ENCODE measurements at places on chromosomes 4 and X.

- DNase-seq, result no peak
Observed at GRCh38 chrX:75547783-75548182, 24.9 kb upstream of the ZDHHC15 start.

DNA sequence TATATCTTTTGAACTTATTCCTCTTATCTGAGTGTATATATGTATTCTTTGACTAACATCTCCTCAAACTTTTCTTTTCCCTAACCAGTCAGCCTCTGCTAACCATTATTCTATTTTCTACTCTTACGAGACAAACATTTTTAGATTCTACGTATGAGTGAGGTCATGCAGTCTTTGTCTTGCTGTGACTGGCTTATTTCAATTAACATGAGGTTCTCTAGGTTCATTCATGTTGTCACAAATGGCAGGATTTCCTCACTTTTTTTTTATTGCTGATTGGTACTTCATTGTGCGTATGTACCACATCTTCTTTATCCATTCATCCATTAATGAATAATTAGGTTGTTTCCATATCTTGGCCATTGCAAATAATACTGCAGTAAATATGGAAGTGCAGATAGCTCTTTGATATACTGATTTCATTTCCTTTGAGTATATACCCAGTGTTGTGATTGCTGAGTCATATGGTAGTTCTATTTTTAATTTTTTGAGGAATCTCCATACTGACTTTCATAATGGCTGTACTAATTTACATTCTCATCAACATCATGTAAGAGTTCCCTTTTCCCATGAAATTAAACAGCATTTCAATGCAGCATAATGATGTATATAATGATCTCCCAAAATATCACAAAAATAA lies 80.1 kb downstream of the HS3ST1 start:
- no peak for DNase-seq

GRCh38 chrX:97743014-97743413 lies 859.3 kb downstream of the RPA4 start:
- DNase-seq, result no peak

GRCh38 chrX:72280321-72280845 lies 3.3 kb upstream of the RPS4X start:
- DNase-seq, result no peak

GRCh38 chr4:1973661-1974060 lies 35.1 kb downstream of the NELFA start:
- DNase-seq, result no peak

- DNase-seq, result no peak
Observed at GRCh38 chrX:118550792-118551191, 55.2 kb downstream of the DOCK11 start.

GRCh38 chr4:155011163-155011780 lies 197.2 kb upstream of the NPY2R start:
- DNase-seq, result no peak

DNA sequence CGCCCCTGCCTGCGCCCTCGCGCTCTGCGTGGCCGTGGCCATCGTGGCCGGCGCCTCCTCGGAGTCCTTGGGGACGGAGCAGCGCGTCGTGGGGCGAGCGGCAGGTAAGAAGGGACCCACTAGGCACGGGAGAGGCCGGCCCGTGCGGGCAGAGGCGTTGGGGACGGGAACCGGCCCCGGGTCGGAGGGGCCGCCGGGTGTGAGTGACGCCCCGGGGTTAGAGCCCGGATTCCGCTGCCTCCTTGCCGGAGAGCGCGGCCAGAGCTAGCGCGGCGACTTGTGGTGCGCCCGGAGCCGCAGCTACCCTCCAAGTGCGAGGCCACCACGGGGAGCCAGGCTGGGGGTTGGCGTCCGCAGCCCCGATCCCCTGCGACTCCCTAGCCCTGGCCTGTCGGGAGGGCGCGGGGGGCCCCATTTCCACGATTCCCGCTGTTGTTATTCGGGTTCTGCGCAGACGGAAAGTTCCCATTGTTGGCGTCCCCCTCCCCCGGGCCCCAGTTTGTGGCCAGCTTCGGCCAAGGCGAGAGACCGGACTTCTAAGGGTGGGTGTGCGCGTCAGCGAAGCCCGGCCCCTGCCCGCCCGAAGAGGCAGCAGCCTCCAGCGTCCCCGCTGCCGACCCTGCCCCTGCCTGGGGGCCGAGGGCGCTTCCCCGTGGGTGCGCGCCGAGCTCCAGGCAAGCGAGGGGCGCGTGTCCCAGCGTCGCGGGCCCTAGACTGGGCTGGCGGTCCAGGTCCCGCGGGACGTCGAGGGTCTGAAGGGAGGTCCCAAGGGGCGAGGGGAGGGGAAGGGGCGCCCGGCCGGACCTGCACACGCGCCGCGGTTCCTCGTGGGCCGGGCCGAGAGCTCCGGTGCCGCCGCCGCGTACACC lies 1.1 kb downstream of the FGFR3 start:
- no peak for DNase-seq

DNA sequence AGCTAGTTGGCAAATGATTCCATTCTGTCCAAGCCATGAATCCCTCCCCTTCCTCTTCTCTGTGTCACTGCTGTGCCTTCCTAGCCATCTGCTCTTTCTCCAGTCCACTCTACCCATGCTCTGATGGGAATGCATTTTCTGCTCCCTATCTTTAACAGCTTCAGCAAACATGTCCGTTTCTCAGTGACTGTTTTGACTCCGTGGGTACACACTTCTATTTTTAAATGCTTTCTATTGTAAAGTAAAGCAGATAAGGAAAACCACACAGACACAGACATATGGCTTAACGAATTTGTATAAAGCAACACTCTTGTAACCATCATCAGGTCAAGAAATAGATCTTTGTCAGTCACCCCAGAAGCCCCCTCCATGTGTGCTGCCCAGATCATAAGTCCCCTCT lies 72.4 kb upstream of the KLHL13 start:
- DNase-seq, result no peak

GRCh38 chrX:1537031-1537715 lies at the start of gene P2RY8:
Gene P2RY8, minus strand, starts transcription at chrX:1537185. Its CDS starts 70,627 bp downstream, at chrX:1466558.
- no peak for DNase-seq

GRCh38 chr4:7598939-7599790 lies 164.4 kb upstream of the PSAPL1 start:
- no peak for DNase-seq

DNA sequence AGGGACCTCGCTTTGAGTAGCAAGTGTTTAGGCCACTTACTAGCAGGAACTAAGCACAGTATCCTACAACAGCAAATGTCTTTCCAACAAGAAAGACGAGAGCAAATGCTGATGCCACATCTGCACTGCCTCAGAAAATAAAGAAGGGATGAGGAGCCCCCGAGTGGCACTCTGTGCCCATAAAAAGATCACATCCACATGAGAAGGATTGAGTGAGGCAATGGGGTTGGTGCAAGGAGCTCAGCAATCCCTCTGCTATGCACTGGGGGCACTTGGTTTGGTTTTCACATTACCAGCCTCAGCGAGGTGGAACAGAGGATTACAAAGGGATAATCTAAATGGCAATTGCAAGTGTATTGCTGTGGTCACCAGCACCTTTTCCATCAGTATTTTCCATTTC lies 252.8 kb upstream of the SLC7A11 start:
- DNase-seq, result no peak

DNA sequence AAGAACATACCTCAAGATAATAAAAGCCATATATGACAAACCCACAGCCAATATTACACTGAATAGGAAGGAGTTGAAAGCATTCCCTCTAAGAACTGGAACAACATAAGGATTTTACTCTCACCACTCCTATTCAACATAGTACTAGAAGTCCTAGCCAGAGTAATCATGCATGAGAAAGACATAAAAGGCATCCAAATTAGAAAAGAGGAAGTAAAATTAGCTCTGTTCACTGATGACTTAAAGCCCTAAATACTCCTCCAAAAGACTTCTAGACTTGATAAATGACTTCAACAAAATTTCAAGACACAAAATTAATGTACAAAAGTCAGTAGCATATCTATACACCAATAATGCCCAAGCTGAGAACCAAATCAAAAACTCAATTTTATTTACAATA lies 235.7 kb downstream of the NKX6-1 start:
- DNase-seq, result no peak

DNA sequence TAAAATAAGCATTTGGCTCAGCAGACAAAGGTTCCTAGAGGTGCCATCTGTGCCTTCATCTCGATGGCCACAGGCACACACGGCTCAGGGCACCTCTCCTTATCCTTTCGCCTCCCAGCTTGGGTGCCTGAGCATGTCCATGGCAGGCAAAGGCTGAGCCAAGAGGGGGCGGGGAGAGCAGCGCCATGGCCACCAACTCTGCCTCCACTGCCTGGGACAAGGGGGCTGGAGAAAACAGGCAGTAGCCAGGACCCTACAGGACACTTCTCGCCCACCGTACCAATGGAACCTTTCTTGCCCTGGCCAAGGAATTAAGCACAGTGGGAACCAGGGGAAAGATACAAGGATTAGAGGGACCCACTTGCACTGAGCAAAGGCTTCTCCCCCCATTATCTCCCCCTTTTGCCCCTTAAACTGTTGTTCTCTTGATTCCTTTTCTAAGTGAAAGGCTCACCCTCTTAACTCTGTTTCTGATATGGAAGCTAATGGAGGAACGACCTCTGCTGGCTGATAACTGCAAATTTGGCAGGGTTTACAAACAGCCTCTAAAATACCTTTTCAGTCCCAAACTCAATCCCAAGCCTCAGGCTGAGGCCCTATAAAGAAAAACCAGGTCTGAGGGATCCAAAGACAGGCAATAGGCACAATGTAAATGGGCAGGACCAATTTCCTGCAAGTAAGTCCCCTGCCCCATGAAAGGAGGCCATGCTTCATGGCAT lies 335.2 kb downstream of the ADAM29 start:
- DNase-seq, result no peak

GRCh38 chrX:110442635-110443034 lies 84.0 kb downstream of the RTL9 start:
- DNase-seq, result no peak

- no peak for DNase-seq
Observed at GRCh38 chr4:185608185-185608584, 72.9 kb upstream of the PDLIM3 start.

GRCh38 chr4:2461246-2461960 lies 7.5 kb upstream of the RNF4 start:
- no peak for DNase-seq

- DNase-seq, result no peak
Observed at GRCh38 chr4:127548990-127549925, 83.5 kb upstream of the INTU start.

GRCh38 chrX:31487951-31488350 lies 416.1 kb upstream of the FTHL17 start:
- no peak for DNase-seq

- DNase-seq, result no peak
Observed at GRCh38 chrX:5417381-5417780, 811.3 kb downstream of the NLGN4X start.

- DNase-seq, result no peak
Observed at GRCh38 chr4:180860089-180860720, 1383.0 kb upstream of the TENM3 start.

- no peak for DNase-seq
Observed at GRCh38 chr4:140084385-140084784, 69.6 kb downstream of the MAML3 start.

GRCh38 chr4:46254788-46255187 lies 130.9 kb upstream of the GABRG1 start:
- no peak for DNase-seq

GRCh38 chrX:130108647-130109428 lies 1.5 kb downstream of the ELF4 start:
- DNase-seq, result no peak

DNA sequence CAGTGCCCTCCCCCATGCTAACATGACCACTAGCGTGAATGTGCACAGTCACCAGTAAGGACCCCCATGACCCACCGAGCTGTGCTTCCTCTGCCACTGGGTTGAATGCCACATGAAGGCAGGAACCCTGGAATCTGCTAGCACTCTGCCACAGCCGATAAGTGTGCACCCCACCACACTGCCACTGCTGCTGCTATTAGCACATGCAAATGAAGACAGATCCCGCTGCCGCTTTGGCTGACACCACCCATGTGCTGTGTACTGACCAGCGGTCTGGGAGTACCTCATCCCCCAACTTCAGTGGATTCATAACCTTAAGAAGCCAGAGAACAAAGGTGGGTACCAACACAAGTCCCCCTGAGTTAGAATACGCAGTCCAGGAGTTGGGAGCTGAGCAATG lies 200.9 kb upstream of the ARHGEF9 start:
- DNase-seq, result no peak

GRCh38 chr4:151797131-151797530 lies 36.3 kb upstream of the GATB start:
- DNase-seq, result no peak

DNA sequence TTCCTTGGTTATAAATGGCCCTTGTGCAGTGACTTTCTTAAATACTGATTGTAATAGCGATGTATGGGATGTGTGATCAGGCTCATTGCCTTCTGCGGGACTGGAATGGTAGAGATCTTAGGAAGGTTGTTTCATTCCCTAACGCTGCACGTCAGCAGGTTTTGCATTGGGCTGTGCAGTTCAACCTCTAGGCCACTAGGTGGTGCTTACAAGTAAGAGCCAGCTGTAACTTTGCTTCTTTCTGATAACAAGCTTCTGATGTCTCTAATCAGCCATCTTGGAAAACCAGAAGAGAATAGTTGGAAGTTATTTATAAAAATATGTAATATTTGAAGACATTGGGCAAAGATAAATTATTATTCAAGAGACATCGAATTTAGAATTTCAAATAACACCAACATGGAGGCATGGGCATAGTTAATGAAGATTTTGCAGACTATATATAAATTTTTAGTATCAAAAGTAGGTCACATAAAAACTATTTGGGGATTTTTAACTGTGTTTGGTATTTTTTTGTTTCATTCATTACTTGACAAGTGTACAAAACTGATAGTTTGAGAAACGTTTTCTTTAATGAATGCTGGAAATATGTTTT lies 339.7 kb upstream of the PCDH7 start:
- DNase-seq, result no peak

DNA sequence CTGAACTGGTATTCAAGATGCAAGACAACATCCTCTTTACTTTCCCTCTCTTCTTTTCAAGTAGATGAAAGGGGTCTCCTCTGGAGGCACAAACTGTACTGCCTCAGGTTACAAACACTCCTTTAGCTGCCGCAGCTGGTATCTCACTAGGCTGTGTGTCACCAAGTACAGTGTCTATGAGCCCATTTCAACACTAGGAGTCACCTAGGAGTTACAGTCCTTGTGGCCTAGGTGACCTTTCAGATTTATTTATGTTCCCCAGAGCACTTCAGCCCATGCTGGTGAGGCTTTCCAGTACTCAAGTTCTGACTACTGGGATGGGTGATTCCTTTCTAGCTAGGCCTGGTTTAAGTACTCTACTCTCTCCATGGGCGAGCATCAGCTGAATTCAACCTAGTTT lies 32.4 kb upstream of the TMLHE start:
- no peak for DNase-seq
